ENCODE measurements at places on chromosomes 12 and 14.

GRCh38 chr12:97921979-97922722 is 459.5 kb downstream of the RMST start:
- no peak for DNase-seq

GRCh38 chr12:124497658-124498057 is 69.8 kb downstream of the NCOR2 start:
- no peak for DNase-seq

- DNase-seq = no peak
These were observed 120.9 kb downstream of the SINHCAF start for GRCh38 chr12:31205054-31205453.

GRCh38 chr12:40106202-40106533 is 287 bp upstream of the SLC2A13 start:
- peak; percentile 7 for DNase-seq

DNA sequence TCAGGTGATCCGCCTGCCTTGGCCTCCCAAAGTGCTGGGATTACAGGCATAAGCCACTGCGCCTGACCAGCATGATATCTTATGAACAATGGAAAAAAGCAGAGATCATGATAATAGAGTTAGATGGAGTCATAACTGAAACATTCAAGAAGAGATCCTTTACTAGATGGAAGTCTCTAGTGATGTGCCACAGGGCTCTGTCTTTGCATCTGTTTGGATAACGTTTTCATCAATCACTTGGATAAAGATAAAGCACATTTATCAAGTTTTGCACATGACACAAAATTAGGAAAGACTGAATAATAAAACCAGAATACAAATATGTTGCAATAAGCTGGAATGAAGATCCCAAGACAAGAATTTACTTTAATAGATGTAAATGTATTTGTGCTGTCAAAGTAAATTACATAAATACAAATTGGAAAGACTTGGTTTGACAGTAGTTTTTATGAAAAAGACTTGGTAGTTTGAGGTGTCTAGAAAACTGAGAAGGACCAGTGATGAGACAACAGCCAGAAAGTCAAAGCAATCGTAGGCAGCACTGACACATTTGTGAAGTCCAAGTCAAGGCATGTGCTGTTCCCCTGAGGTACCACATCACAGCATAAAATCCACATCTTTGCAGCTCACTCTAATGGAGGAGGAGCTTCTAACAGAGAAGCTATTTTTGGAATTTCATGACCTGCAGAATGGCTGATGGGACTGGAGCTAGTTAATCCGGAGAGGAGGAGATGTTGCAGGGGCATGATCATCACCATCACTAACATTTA is 28.5 kb downstream of the GPRC5A start:
- no peak for DNase-seq

- DNase-seq = no peak
These were observed 70.9 kb upstream of the PPP4R3A start for GRCh38 chr14:91580876-91581577.

DNA sequence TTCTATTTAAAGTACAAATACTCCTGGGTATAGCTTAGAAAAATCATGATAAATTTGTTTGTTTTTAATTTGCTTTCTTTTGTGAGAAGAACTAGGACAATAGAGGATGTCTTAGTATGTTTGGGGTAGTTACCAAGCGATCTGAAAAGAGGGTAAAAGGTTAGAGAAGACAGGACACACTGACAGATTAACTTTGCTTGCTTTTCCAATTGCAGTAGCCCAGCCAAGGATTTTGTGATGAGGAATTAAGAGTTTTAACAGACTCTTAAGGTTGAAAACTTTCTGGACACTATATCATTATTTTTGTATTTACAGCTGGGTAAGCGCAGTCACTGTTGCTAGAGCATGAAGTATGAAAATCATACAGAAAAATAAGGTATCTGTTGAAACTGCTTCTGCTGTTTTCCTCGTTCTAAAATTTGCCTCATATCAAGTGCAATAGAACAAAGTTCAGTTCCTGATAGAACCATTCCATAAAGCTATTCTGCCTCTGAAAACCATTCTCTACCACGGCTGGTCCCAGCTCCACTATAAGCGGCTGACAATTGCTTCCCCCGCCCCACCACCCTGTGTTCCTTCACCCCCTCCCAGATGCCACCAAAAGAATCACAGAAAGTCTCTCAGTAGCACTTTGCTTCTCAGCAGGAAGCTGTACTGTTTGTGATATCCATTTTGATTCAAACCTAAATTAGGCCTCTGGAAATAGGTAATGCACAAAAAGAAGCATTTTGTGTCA is 413.4 kb downstream of the BCAT1 start:
- no peak for DNase-seq

DNA sequence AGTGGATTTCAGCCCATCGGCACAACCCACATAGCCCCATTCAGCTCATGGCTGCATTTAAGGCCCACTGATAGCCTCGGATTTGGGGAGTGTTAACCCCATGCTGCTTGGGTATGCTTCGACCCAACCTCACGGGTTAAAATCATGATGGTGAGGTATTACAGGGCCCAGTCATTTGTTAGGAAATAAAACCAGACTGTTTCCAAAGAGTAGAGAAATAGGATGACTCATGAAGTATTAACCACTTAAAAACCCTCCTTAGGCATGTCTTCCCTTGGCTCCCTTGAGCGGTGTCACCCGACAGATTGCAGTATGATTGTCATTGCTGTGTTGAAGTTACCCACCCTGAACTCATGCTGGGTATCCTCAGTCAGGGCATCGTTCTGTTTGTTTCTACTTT is 289.1 kb downstream of the CACNA1C start:
- no peak for DNase-seq

DNA sequence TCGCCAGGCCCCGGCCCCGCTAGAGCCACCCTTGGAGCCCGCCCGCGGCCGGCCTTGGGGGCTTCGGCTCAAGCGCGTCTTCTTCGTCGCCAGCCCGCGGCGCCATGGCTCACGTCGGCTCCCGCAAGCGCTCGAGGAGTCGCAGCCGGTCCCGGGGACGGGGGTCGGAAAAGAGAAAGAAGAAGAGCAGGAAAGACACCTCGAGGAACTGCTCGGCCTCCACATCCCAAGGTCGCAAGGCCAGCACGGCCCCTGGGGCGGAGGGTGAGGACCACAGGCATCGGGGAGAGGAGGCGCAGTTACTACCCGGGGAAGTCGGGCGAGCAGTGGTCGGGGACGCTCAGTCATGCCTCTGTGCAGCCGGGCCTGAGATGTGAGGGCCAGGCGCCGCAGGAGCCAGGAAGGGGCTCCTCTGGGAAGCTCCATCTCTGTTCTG is 573 bp downstream of the ARL6IP4 start:
- no peak for DNase-seq

DNA sequence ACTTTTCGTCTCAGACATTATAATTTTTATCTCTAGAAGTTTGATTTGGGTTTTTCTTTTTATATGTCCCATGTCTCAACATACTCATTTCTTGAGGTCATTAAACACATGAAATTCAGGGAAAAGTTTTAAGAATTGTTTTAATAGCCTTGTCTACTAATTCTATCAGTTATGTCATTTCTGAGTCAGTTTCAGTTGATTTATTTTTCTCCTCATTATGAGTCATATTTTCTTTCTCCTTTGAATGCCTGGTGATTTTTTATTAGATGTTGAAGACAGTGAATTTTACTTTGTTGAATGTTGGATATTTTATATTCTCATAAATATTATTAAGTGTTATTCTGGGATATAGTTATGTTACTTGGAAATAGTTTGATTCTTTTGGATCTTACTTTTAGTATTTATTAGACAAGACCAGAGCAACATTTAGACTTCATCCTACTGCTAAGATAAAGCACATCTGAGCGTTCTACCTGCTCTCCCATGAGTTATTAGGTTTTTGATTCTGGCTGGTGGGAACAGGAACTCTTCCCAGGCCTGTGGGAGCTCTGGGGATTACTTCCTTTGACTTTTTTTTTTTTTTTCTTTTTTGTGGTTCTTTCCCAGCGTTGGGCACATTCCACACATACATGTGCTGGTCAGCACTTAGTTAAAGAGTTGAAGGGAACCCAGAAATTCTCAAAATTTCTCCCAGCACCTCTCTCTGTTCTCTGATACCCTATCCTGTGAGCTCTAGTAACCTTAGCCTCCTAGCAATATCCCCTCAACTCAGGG is 1157.7 kb downstream of the BCL11B start:
- DNase-seq = no peak

DNA sequence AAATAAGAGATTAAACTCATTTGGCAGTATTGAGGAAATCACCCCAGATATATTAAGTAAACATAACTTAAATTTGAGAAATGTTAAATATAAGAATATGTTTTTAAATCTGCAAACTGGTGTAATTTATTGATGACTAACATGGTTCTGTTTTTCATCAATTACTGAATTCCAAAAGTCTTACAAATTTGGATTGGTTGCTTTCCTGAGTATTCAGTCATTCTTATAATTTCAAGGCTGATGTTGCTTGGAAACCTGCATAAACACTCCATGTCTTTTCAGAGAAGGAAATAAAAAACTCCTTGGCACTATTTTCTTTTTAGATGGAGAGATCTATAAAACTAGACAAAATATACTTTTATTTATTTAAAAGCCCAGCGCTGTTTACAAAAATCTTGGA is 71.7 kb downstream of the NOVA1 start:
- no peak for DNase-seq

DNA sequence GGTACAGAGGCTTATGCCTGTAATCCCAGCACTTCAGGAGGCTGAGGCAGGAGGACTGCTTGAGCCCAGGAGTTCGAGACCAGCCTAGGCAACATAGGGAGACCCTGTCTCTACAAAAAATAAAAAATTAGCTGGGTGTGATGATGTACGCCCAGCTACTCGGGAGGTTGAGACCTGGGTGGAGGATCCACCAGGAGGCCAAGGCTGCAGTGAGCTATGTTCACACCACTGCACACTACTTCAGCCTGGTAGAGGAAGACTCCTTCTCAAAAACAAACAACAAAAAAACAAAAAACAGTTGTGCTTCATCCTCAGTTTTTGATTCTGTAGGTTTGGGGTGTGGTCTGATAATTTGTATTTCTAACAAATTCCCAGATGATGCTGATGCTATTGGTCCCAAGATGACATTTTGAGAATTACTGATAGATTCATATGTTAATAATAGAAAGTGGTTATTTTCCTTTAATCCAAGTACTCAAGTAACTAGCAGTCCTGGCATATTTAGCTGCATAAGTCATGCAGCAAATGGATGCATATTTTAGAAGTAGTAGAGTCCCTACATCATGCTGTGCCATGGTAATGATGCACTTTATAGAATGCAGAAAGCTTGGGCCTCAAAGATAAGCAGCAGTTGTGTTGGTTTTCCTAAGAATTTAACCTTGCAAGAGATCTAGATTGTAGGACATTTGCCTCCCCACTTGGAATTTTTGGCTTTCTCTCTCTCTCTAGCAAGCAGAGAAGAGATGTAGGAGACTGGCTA is 76.1 kb upstream of the PAWR start:
- DNase-seq = no peak

DNA sequence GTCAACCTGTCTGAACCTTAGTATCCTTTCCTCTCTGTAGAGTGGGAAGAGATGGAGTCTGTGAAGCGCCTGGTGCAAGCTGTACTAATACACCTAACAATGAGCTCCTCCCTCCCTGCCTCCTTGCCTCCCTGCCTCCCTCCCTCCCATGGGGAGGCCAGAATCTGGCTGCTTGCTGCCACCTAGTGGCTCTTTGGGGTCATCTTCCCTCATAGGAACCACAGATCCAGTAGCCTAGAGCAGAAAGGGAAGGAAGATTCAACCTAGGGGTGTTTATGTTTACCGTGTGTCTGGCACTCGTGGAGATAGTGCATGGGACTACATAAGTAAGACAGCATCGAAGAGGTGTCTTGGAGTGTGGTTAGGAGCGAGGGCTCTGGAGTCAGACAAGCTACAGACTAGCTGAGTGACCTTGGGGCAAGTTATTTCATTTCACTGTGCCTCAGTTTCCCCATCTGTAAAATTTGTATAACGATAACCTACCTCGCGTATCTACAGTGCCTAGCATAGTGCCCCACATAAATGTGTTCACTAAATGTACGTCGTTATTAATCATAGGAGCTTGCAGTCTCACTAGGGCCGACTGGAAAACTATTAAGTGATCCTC is 35.5 kb upstream of the TSPAN9 start:
- no peak for DNase-seq

DNA sequence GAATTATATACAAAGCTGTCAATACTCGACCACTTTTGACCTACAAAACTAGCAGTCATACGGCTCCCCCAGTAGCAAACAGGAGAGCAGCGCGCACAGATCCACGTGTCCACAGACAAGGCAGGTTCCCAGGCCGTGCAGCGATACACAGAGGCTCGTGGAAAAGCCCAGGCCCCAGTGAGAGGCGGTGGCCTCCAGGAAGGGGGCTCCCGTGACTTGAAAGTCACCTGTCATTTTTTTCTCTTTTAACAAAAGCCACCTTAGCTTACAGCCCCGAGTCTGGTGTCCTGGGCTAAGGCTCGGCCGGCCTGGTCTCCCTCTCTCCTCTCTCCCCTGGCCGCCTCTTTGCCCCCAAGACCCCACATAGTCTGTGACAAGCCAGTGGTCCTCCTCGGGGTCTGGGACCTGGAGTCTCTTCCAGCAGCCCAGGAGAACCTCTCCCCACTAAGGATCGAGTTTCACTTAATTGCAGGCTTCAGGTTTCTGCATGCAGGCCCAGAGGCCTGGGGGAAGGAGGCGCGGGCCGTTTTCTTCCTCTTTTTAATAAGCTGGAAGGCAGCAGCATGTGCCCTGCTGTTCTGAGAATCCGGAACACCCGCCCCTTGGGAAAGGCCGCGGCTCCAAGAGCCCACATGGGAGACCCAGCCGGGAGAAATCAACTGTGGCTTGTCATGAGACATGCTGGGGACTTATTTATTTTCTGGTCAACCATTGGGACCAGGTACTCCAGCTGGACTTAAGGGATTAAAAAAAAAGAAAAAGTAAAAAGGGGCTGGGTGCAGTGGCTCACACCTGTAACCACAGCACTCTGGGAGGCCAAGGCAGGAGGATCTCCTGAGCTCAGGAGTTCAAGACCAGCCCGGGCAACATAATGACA is 15.9 kb downstream of the NCOR2 start:
- no peak for DNase-seq

DNA sequence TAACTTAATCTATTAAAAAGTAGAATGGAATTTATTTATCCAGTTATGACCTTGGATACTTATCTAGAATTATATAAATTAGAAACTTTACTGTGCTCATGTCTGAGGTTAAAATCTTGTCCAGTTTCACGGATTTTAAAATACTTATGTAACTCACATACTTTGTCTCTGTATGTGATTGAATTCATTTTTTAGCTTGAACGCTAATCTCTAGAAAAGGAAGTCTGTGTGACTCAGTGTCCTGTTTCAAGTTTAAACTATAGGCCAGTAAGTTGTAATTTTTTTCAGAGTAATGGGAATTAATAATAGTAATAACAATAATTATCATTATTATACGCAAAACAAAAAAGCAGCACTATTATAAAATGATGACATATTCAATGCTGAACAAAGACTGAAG is 168.6 kb downstream of the CPNE8 start:
- no peak for DNase-seq
